ENCODE measurements at places on chromosomes 7 and 10. TPM values are rescaled to one million over a fixed set of nuclear protein-coding genes. Genes with fewer than 3 reads are reported as not detected.
A peak's percentile ranks its signal among the peaks of the same experiment; 100 is the strongest.

The MIOS gene
- 37.7 TPM for total RNA-seq

The NAT16 gene
- not detected for total RNA-seq

The IGFBP3 gene
- 10.4 TPM for total RNA-seq

The SLC13A1 gene
- total RNA-seq: not detected

The AUTS2 gene
- total RNA-seq: 3.0 TPM

The ZNF365 gene
- not detected for total RNA-seq

The ZKSCAN5 gene
- total RNA-seq: 8.9 TPM

The LEP gene
- total RNA-seq: not detected

The TEX47 gene
- not detected for total RNA-seq

DNA sequence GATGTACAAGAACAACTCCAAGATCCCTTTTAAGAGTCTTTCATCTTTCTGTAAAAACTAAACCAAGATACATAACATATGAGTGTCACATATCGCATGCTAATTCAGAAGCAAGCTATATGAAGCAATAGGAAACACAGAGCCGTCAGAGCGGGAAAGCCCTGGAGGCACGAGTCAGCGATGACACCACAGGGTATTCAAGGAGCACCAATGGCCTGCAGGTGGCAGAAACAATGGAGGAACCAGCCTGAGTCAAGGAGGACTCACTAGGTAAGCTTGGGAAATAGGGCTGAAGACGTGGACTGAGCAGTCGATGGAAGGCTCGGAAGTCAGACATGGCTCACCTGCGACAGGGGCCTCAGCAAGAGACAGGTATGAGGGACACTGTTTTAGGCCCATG lies 214.4 kb downstream of the FAM107B start:
- peak overlapping the region; percentile 82 for H3K4me3 ChIP-seq
- DNase-seq: no peak
- H3K27me3 ChIP-seq: no peaks in the 10 kb centered on the region
- H3K36me3 ChIP-seq: peaks cover 17% of the 10 kb centered on the region
- peak overlapping the region; percentile 97 for H3K27ac ChIP-seq

- no peak for DNase-seq
- H3K4me3 ChIP-seq: no peak overlapping the region
- H3K27ac ChIP-seq: no peak overlapping the region
- peaks cover 8% of the 10 kb centered on the region for H3K27me3 ChIP-seq
Observed at GRCh38 chr10:124249196-124249595, 155.8 kb upstream of the CHST15 start.

DNA sequence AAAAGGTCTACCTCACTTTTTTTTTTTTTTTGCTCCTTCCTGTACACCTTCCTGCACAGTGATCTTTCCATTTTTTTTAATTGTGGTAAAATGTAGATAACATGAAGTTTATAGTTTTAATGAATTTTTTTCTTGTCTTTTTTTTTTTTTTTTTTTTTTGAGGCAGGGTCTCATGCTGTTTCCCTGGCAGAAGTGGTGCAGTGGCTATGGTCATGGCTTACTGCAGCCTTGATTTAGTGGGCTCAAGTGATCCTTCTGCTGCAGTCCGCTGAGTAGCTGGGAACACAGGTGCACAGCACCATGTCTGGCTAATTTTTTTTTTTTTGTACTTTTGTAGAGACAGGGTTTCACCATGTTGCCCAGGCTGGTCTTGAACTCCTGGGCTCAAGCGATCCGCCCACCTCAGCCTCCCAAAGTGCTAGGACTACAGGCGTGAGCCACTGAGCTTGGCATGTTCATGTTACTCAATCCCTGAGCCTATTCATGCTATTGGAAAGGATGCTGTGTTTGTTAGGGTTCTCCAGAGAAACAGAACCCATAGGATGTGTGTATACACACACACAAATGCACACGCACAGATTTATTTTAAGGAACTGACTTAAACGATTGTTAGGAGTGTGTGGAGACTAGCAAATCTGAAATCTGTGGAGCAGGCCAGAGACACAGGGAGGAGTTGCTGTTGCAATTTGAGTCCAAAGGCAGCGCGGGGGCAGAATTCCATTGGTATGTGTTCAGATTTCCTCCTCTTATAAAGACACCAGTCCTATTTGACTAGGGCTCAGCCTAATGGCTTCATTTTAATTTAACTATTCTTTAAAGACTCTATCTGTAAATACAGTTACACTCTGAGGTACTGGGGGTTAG lies 29.1 kb downstream of the GALNT11 start:
- no peak for DNase-seq
- no peaks in the 10 kb centered on the region for H3K27me3 ChIP-seq
- peaks cover 29% of the 10 kb centered on the region for H3K36me3 ChIP-seq
- H3K4me3 ChIP-seq: no peak overlapping the region
- peaks cover 34% of the 10 kb centered on the region for H3K4me1 ChIP-seq
- H3K27ac ChIP-seq: no peak overlapping the region

DNA sequence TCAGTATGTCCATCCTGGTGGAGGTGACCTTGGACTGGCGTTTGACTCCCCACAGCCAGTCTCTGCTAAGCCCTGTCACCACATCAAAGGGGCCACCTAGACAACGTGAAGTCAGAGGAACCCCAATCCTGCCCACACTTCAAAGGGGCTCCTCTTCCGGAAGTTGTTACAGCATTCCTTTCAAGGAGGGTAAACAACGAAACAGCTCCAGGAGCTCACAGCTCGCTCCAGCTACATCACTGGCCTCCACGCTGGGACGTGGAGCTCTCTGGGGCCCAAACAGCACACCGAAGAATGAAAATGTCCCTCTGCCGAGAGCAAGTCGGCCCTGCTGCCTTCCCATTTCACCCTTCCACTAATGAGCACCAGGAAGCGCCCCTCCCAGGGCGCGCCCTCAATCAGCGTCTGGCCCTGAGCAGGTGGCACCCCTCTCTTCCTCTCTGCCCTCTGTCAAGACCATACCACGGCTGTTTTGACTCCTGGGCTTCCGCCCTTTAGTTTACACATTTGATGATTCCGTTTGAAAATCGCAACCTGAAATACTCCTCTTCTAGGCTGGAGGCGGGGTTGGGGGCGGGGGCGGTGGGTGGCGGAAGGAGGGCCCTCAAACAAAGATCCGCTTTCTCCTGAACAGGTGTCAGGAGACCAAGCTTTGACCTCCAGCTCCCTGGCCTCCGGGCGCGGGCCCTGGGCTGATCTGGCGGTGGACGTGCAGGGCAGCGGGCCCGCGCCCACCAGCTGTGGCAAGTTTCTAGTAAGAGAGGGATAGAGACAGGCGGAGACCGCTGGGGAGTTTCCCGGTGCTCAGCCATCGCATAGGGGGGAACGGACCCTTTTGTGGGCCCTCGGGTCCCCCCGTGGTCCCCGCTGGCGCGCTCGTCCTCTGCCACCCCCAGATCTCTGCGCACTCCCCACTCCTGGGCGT lies 53.1 kb upstream of the KDM7A start:
- no peaks in the 10 kb centered on the region for H3K36me3 ChIP-seq
- H3K27ac ChIP-seq: peak overlapping the region; percentile 99
- H3K27me3 ChIP-seq: no peaks in the 10 kb centered on the region
- H3K4me3 ChIP-seq: peak overlapping the region; percentile 84
- H3K4me1 ChIP-seq: peaks cover 68% of the 10 kb centered on the region

- no peak for DNase-seq
- peaks cover 8% of the 10 kb centered on the region for H3K27me3 ChIP-seq
- H3K27ac ChIP-seq: no peak overlapping the region
- no peak overlapping the region for H3K4me3 ChIP-seq
- H3K36me3 ChIP-seq: peaks cover 3% of the 10 kb centered on the region
Observed at GRCh38 chr10:117253908-117254307, 13.0 kb downstream of the SLC18A2 start.

DNA sequence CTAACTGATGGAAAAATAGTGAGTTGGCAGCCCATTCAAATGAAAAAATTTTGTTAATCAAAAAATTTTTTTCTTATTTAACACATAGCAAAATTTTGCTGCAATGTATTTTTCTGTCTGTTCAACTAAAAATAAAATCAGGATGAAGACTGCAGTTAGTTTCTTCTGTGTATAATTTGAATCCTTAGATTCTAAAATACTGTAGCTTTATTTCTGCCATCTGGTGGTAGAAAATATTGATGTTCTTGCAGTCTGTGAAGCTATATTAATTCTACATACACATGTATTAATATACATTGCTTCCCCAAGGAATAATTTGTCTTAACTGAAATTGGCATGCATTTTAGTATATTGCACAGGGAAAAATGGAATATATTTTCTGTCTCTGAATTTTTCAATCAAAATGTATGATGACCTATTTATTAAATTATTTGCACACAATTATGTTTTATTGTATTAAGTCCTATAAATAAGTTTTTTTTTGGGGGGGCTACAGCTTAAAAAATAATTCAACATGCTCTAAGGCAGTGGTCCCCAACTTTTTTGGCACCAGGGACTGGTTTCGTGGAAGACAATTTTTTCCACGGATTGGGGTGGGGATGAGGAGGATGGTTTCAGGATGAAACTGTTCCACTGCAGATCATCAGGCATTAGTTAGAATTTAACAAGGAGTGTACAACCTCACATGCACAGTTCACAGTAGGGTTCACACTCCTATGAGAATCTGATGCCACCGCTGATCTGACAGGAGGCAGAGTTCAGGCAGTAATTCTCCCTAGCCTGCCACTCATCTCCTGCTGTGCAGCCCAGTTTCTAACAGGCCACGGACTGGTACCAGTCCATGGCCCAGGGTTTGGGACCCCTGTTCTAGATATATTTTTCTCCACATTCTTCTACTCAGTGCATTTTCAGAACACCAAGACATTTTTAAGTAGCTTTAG lies 119.4 kb downstream of the GNAT3 start:
- no peak overlapping the region for H3K27ac ChIP-seq
- no peak for DNase-seq
- no peaks in the 10 kb centered on the region for H3K4me1 ChIP-seq
- no peak overlapping the region for H3K4me3 ChIP-seq
- H3K27me3 ChIP-seq: no peaks in the 10 kb centered on the region

- no peak overlapping the region for H3K27ac ChIP-seq
- no peak overlapping the region for H3K4me3 ChIP-seq
Observed at GRCh38 chr7:46841248-46841647, 740.7 kb downstream of the TNS3 start.

- peak; percentile 59 for DNase-seq
- no peaks in the 10 kb centered on the region for H3K36me3 ChIP-seq
- no peaks in the 10 kb centered on the region for H3K27me3 ChIP-seq
- peak overlapping the region; percentile 76 for H3K4me3 ChIP-seq
Observed at GRCh38 chr7:5701085-5701914, 80.2 kb downstream of the RNF216 start.

DNA sequence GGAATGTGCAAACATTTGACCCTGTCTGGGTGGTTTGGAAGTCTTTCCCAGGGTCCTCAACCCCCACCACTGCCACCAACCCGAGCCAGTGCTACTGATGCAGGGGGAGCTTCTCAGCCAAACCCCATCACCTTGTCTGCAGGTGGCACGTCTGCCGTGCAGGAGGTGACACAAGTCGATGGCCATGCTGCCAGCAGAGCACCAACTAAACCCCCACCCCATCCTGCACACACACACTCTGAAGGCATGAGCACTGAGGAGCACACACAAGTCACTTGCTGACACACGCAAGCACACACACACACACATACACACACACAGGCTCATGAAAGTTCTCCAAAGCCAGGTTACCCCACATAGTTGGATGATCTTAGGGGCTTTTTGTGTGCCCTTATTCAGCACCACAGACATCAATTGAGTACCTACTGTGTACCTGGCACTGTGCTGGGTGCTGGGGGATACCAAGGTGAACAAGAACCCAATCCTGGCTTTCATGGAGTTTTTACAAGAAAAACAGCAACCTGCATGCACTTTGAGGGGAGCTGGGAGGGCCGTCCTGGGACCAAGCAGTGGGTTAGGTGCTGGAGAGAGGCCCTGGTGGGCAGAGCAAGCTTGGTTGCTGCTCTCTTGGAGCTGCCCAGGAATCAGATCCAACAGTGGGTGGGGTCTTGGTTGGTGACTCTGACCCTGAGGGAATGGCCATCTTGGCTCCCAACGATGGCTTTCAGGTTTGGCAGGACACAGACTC lies 118.8 kb downstream of the RGS10 start:
- H3K36me3 ChIP-seq: peaks cover 14% of the 10 kb centered on the region
- no peak overlapping the region for H3K27ac ChIP-seq
- H3K4me3 ChIP-seq: no peak overlapping the region
- peaks cover 5% of the 10 kb centered on the region for H3K4me1 ChIP-seq

- peaks cover 3% of the 10 kb centered on the region for H3K4me1 ChIP-seq
- H3K27me3 ChIP-seq: no peaks in the 10 kb centered on the region
Observed at GRCh38 chr10:31808258-31809218, 120.1 kb downstream of the ARHGAP12 start.

DNA sequence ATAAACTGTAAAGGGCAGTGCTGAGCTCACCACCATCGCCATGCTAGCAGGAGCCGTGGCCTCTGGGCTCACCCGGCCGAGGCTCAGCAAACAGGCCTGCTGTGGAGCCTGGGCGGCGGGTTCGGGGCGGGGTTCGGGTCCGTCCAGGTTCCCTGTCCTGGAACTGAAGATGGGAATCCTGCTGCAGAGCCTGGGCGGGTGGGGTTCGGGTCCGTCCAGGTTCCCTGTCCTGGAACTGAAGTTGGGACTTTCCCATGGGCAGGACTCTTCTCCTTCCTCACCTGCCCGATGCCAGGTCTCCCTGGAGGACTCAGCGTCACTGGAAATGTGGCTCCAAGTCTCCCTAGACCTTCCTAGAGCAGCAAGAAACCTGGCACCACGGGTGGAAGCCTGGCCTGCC lies 36.6 kb downstream of the EN2 start:
- DNase-seq: no peak
- no peak overlapping the region for H3K4me3 ChIP-seq
- H3K27ac ChIP-seq: no peak overlapping the region
- peaks cover 32% of the 10 kb centered on the region for H3K4me1 ChIP-seq

- H3K36me3 ChIP-seq: no peaks in the 10 kb centered on the region
- no peaks in the 10 kb centered on the region for H3K27me3 ChIP-seq
- H3K4me3 ChIP-seq: no peak overlapping the region
Observed at GRCh38 chr10:126012485-126012884, 116.1 kb downstream of the FANK1 start.

DNA sequence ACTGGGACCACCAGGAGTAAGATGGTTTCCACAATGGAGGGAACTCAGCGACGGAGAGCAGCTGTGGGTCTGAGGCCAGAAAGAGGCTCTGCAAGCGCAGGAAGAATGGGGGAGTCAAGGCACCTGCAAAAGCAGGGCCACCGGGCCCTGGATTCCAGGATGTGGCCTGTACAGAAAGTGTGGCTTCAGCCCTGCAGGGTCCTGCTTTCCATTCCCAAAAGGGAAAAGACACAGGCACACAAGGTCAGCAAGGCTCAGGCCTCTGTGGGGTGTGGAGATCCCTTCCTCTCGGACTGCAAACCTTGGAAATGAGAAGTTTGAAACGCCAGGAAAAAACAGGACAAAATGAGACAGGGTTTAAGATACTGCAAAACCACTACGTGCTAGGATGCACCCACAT lies 232.5 kb downstream of the TNS3 start:
- no peak overlapping the region for H3K4me3 ChIP-seq
- DNase-seq: no peak
- H3K27ac ChIP-seq: no peak overlapping the region
- no peaks in the 10 kb centered on the region for H3K36me3 ChIP-seq

- peaks cover 24% of the 10 kb centered on the region for H3K36me3 ChIP-seq
- peak overlapping the region; percentile 92 for H3K4me3 ChIP-seq
- peaks cover 70% of the 10 kb centered on the region for H3K4me1 ChIP-seq
- H3K27ac ChIP-seq: peak overlapping the region; percentile 94
- H3K27me3 ChIP-seq: no peaks in the 10 kb centered on the region
Observed at GRCh38 chr10:128046953-128047290, 79.3 kb downstream of the MKI67 start.

- H3K36me3 ChIP-seq: no peaks in the 10 kb centered on the region
- no peak overlapping the region for H3K27ac ChIP-seq
- no peaks in the 10 kb centered on the region for H3K27me3 ChIP-seq
- H3K4me1 ChIP-seq: no peaks in the 10 kb centered on the region
- no peak overlapping the region for H3K4me3 ChIP-seq
Observed at GRCh38 chr10:124025660-124026588, 67.5 kb downstream of the CHST15 start.

GRCh38 chr10:107280293-107280692 lies 115.8 kb upstream of the SORCS1 start:
- no peak overlapping the region for H3K27ac ChIP-seq
- H3K27me3 ChIP-seq: no peaks in the 10 kb centered on the region
- H3K36me3 ChIP-seq: peaks cover 4% of the 10 kb centered on the region
- no peaks in the 10 kb centered on the region for H3K4me1 ChIP-seq
- no peak for DNase-seq
- H3K4me3 ChIP-seq: no peak overlapping the region

Data from naive thymus-derived CD8-positive, alpha-beta T cell (primary cell).